ENCODE measurements at places on chromosomes 5 and 9.

GRCh38 chr5:138910546-138911185, 35.5 kb upstream of the LRRTM2 start:
- no peak for DNase-seq

DNA sequence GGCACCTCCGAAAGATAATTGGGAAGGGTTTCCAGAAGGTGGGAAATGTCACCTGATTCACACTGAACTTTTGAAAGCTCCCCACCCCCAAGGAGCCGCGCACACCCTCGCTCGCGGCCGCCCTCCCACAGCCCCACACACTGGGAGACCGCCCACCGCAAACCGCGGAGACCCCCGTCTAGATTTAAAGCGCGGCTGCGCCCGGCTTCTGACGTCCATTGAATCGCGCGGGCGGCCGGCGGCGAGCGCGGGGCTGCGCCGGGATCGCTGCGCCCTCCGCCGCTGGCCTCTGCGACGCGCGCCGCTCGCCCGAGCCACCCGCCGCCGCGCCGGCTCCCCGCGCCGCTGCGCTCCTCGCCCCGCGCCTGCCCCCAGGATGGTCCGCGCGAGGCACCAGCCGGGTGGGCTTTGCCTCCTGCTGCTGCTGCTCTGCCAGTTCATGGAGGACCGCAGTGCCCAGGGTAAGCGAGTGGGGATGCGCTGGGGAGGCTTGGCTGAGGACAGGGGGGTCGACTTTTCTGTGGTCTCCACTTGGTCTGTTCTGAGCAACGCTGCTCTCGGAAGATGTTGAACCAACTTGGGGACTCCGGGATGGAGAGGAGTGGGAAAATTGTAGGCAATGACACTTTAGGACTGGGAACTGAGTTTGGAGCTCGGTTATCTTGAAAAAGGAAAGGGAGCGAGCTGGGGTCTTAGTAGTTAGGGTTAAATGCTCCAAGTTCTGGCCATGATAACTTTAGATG, at the start of gene FST:
FST (plus strand) TSS at position 214 of the 743 bp plus-strand sequence; CDS start at position 377, 163 bp downstream.
- DNase-seq, result no peak

- DNase-seq, result no peak
Measured at GRCh38 chr9:137552022-137552768, 516 bp downstream of the MRPL41 start.

DNA sequence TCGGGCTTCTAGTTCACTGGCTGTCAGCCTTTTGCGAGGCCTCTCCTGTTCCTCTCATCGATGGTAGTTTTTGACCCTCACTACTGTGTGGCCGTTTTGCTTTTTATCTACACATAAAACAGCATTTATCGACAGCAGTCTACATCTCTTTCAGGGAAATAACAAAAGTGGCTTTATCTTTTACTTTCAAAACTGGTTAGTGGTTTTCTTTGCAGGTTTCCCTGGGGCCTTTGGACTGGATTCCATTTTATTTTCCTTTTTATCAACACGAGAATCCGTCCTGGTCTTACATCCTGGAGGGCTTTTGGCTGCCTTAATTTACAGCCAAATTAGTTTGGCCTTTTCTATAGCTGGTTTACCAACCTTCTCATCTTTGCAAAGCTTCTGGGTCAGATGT, 793 bp upstream of the PKD2L2 start:
- no peak for DNase-seq

DNA sequence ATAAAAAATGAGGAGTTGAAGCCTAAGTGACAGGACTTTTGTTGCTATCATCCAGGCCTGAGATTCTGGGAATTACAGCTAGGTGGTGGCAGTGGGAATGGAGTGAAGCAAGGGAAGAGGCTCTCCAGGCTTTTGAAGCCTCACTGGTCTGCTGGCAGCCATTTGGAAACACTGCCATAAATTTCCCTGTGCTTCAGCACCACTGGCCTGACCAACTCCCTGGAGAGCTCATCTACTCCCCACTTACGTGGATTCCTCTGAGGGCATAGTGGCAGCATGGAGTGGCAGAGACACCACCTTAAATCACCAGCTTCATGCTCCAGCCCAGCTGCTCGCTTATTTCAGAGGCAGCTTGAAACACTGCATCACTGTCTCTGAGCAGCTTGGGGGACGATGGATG, 518.2 kb downstream of the TLR4 start:
- DNase-seq, result no peak

GRCh38 chr5:35337340-35338156, 107.3 kb upstream of the PRLR start:
- DNase-seq, result no peak

- DNase-seq, result no peak
Measured at GRCh38 chr5:169828385-169828784, 151.9 kb downstream of the INSYN2B start.

DNA sequence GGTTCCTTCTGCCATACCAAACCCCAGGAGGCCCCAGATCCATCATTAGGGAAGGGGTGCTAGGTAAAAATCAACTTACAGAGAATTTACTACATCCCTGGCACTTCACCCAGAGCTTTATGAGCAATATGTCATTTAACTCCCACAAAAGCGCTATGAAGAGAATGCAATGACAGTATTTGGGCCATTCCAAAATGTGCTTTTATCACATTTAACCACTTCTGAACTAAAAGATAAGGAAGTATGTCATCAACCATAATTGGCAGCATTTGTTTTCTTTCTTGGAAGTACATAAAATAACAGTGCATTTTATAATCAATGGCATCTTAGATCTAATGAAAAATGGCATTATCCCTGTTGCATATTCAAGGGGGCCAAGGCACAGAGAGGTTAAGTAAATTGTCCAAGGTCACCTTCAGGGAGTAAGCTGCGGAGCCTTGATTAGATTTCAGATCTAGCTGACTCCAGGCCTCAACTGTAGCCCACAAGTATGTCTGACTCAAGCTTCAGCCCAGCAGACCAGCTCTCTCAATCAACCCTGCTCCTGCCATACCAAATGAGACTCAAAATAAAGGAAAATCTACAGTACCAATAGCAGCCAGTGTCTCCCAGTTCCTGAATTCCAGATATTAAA, 16.5 kb downstream of the SH3TC2 start:
- no peak for DNase-seq

DNA sequence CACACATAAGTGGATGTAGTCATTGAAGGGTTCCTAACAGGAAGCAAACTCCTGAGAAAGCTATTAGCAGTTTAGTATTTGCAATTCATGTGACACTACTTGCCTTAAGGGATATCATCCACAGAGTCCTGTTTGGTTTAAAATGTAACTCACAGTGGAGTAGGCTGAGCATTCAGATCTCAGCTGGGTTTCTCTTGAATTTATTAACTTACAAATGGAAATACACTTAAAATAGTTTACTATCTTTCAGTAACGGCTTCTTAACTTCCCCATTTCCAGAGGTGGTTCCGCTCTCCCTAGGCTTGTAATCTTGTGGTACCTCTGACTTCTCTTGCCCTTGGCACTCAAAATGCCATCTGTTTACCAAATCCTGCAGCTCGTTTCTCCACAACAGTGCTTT, 660.7 kb upstream of the ADAMTS16 start:
- DNase-seq, result no peak

DNA sequence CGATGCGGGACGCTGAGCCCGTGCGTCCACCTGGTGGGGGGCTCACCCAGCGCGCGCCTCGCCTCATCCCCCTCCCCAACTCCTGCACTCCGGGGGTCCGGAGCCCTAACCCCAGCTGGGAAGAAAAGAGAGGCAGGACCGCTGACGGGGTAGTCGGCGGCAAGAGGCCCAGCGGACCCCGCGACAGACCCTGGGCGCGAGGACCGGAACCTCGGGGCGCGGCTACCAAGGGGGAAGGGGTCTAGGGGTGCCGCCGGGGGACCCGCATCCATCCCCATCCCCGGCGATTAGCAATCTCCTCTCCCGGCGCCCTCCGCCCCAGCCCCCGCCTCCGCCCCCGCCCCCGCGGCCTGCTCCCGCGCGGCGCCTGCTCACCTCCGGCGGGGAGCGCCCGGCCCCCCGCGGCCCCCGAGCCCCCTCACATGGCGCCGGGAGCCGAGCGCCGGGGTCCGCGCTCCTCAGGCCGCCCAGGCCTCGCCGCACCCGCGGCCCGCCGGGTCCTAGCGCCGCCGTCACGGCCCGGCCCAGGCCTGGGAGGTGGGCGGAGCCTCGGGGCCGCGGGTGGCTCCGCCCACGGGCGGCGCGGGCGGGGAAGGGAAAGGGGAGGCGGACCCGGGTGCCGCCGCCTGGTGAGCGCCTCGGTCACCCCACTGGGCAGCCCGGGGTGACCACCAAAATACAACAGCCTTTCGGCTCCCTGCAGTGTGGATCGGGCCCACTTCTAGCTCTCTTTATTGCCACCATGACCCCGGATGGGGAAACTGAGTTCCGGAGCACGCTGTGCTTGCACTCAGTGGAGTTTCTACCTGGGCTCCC, at the start of gene ST6GALNAC6:
ST6GALNAC6 (minus strand) TSS at position 476 of the 816 bp plus-strand sequence. CDS start 1,622 bp downstream, outside the sequence.
- no peak for DNase-seq

Measured in forelimb muscle (tissue), 1 donor.